ENCODE measurements at places on chromosomes 1 and 21.

GRCh38 chr1:112298558-112298957 lies 97.5 kb upstream of the CTTNBP2NL start:
- peak; percentile 35 for DNase-seq

- DNase-seq = no peak
Measured at GRCh38 chr1:114695430-114696058, at the start of gene AMPD1. Gene AMPD1, minus strand, starts transcription at chr1:114695546. Its CDS starts 75 bp downstream, at chr1:114695471.

DNA sequence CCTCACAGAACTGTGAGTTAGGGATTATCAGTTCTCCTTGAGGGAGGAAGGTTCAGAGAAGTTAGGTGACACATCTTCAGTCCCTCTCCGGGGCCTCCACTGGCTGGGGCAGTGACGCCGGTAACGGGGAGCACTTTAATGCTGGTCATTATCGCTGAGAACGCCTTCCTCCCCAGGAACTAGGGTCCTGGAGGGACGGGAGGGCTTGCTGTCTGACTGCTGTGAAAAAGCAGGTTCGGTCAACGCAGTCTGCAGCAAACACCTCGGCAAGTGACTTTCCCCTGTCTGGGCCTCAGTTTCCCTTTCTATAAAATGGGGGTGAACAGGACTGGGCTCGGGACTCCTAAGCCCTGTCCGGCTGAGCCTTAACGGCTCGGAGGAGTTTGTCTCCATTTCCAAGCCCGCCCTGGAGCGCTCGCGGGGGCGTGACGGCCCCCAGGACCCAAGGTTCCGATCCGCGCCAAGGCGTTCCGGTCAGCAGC lies 341 bp upstream of the TMEM61 start:
- no peak for DNase-seq

GRCh38 chr1:76122271-76122670 lies 47.7 kb downstream of the ST6GALNAC3 start:
- DNase-seq = no peak

DNA sequence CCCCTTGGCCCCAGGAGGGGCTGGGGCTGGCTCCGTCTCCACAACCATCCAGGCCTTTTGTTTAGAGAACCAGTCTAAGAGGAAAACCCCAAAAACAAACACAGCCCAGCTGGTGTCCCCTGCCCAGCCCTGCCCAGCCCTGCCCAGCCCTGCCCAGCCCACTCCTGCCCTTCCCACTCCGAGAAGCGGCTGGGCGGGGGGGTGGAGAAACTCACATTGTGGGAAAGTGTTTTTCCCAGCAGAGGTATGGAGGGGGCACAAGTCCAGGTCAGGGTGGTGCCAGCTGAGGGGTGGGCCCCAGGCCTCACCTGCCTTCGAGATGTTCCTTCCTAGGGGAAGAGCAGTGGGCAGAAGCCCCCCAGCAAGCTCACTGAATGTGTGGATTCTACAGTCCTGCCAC lies 10.0 kb upstream of the FAM131C start:
- DNase-seq = no peak
